Stimulated activated CD4-positive, alpha-beta T cell treated with anti-CD3 and anti-CD28 coated beads, Interleukin-1b, Interleukin-23, amount 100 ng/mL, for 48 hours (primary cell): ENCODE measurements at places on chromosomes 6 and 20.

GRCh38 chr6:7672066-7673062 lies 53.5 kb upstream of the BMP6 start:
- DNase-seq: no peak

- DNase-seq: no peak
Measured at GRCh38 chr6:17297271-17298080, 16.3 kb downstream of the RBM24 start.

DNA sequence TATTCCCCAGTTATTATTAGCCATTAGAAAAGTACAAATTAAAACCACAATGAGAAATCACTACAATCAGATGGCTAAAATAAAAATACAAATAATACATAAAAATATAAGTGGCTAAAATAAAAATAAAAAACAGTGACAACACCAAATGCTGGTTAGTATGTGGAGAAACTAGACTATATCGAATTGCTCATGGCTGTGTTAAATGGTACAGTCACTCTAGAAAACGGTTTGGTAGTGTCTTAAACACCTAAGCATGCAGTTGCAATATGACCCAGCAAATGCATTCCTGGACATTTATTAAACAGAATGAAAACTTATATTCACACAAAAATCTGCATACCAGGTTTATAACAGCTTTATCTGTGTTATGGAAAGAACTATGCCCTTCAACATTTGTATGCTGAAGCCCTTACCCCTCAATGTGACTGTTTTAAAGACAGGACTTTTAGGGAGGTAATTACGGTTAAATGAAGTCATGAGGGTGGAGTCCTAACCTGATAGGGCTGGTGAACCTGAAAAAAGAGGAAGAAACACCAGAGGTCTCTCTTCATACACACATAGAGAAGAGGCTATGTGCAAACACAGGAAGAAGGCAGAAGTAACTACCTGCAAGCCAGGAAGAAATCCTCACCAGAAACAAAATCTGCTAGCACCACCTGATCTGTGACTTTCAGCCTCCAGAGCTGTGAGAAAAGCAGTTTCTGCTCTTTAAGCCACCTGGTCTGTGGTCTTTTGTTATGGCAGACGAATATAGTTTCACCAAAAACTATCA lies 84.9 kb downstream of the ASCC3 start:
- DNase-seq: no peak

- DNase-seq: no peak
Measured at GRCh38 chr6:170187669-170188566, 103.0 kb downstream of the DLL1 start.

DNA sequence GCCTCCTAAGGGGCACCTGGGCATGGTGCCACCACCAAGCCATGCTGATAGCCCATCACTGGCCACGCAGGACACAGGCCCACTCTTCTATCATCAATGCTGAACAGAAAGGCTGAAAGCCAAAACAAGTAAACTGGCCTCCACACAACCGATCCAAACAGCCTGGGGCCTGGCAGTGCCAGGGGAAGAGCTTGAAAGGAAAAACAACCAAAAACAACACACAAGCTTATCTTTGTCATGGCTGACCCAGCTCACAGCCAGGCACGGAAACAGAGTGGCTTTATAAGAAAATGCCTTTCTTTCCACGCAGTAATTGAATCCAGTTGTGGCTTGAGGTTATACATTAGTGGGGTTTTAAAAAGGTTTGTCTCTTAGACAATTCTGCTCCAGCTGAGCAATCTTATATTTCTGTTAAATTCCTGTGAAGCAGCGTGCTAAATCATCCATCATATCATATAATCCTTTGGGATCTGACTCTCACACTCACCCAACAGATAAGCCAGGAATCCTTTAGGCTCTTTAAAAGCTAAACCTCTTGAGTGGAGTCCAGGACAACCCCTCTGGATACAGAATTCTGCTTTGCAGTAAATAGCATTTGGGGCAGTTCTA lies 65.4 kb upstream of the SLC22A16 start:
- DNase-seq: no peak

GRCh38 chr20:58433029-58433647 lies 44.1 kb downstream of the VAPB start:
- no peak for DNase-seq

GRCh38 chr20:4029505-4030467 lies 14.4 kb upstream of the RNF24 start:
- no peak for DNase-seq

DNA sequence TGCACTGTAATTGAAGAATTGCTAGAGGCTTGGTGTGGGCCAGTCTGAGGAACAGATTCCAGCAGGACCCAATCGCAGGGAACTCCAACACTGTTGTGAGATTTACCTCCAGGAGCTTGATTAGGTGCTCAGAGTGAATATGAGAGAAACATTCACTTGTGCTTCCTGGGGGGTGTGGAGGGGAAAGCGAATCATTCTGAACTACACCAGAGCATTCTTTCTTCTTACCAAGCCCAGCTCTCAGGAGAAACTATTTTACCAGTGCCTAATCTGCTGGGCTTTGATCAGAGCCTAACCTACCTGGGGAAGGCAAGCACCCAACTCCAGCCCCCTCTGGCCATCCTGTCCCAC lies 7.4 kb upstream of the SIRPB1 start:
- DNase-seq: no peak

- no peak for DNase-seq
Measured at GRCh38 chr6:20791074-20791473, 256.8 kb downstream of the CDKAL1 start.

- DNase-seq: no peak
Measured at GRCh38 chr20:25058847-25059810, 1.2 kb upstream of the ACSS1 start.

DNA sequence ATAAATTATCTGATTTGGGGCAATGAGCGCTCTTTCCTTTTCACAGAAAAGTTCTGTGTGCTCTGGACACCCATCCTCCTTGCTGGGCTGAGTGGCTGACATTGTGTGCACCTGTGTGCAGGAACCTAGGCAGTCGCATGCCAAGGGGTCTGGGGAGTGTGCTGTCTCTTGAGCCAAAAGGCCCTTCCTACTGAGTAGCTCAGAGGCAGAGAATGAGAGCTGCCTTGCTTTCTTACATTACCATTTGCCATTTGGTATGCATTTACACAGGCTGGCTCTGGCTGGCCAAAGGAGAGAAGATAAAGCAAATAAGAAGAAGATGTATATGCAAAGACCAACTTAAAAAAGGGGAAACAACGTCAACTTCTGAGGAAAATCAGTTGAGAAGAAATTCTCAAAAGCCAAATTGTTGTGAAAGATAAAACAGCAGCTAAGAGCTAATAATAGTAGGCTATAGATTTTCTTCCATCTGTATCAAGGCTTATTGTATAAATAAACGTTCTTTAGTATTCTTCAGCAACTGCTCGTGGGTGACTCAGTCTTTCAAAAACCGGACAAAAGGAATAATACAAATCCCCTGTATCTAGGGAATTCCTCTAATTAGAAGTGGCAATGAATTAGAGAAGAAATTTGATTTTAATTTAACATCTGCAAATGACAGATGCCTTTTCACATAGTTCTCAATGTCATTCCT lies 121.9 kb downstream of the INSM1 start:
- no peak for DNase-seq

GRCh38 chr20:2164966-2165365 lies 63.3 kb downstream of the STK35 start:
- no peak for DNase-seq

DNA sequence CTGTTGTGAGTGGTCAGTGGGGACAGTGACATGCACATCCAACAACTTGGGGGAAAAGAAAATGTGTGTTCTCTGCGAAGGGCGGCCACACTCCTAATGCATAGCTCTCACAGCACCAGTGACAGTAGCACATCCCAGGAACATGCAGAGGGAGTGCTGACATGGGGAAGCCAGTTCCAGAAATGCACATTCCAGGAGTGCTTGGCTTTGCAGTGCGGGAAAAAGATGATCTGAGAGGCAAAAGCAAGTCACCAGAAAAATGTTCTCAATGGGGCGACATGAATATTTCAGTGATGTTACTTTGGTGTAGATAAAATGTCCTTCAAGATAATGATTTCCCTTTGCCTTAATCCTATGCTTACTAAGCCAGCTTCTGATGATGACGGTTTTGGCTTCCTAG lies 42.9 kb upstream of the PDE10A start:
- no peak for DNase-seq

DNA sequence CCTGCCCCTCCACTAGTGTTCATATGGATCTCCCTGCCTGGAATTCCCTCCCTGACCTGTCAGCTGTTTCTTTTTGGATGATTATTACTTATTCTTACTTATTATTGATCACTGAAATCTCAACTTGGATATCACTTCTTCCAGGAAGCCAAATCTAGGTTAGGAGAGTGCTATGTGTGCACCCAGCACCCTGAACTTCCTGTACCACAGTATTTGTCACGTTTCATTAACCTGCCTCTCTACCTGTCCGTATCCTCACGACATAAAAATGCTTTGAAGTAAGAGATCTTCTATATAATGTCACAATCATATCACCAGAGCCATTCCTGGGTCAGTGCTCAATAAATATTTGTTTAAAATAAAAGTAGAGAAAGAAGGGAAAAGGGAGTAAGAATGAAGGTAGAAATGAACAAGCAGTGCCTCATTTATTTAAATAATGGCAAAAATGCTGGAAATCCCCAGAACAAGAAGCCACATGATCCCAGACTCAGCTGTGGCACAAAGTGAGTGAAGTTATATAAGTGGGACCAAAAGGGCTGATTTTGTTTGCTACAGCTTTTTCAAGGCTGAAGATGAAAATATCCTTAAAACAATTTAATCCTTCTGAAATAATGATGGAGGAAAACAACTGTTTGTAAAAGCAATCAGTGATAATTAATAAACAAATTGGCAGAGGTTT lies 88.0 kb upstream of the MANEA start:
- no peak for DNase-seq

DNA sequence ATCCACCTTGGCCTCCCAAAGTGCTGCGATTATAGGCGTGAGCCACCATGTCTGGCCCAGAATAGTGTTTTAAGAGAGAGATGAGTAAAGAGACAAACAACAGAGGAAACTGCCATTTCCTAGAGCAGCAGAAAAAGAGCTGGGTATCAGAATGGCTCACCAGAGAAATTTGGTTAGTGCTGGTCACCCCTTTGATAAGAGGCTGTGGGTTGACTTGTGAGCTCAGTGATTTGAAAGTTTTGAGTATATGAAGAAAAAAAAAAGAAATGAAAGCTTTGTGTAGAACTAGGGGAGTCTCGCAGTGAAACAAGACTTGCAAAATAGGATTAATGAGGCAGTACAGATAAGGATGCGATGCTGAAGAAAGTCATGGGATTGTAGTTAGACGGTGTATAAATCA lies 29.6 kb downstream of the MGME1 start:
- no peak for DNase-seq

DNA sequence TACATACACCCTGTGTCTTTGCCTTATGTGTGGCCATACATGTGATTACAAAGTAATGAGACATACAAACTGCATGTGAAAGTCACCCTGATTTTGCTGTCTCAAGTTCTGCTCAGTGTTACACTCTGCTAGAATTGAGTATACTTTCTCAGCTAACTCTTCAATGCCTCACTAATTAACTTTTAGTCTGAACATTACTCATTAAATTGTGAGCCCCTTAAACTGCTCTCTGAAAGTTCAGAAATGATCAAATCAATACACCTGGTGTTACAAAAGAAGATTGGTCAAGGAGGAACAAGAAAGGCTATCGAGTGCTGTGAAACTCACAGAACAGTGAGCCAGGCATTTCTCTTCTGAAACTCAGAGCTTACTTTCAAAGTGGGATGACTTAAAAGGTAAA lies 71.3 kb downstream of the MKKS start:
- DNase-seq: no peak

DNA sequence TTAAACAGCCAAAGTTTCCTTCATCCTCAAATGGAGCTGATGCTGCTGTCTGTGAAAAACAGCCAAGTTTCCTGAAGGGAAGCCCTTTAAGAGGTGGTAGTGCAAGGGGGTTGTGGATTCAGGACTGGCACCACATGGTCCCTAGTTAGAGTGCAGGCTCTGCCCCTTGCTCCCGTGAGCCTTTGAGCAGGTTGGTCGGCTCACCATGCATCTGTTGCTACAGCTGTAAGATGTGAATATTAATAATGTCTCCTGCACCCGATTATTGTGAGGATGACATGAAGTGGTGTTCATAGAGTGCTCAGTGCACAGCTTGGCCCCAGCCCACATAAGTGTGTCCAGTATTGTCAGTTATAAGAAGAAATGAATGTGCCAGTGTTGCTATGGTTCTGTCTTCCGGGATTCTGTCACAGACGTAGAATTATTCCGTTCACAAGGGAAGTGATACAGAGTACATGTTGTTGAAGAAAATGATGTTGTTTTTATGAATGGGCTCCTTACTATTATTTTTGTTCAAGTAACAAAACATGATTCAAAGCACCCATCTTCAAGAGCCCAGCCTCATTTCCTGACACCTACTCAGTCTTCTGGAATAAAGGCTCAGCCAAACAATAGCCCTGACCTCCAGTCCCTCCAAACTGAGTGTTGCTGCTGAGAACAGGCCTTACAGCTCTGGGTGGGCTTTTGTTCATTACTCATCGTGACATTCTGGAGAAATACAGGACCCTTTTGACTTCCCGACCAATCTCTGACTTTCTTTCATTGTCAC lies 2.9 kb upstream of the PKIG start:
- no peak for DNase-seq

DNA sequence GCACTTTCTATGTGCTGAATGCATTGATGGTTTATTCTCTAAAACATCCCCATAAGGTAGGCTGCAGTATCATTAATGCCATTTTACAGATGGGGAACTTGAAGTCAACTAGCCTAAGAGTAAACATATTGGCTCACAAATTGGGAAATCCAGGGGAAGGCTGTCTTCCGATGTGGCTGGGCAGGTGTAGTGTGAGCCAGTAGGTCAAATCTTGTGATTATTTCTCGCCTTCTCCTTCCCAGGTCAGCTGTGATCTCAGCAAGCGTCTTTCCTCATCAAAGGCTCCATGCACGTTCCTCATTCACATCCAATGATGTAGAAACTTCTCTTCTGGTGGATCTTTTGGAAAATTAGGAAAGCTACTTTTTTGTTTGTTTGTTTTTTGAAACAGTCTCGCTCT lies 94.1 kb upstream of the SHLD1 start:
- DNase-seq: no peak

- DNase-seq: no peak
Measured at GRCh38 chr6:166398348-166398747, 15.6 kb upstream of the MPC1 start.
